Vagina (tissue), 2 donors: ENCODE measurements at places on chromosomes 11 and 22. TPM values are rescaled to one million over a fixed set of nuclear protein-coding genes. Genes with fewer than 3 reads are reported as not detected.

The KLHL35 gene
- not detected for total RNA-seq

DNA sequence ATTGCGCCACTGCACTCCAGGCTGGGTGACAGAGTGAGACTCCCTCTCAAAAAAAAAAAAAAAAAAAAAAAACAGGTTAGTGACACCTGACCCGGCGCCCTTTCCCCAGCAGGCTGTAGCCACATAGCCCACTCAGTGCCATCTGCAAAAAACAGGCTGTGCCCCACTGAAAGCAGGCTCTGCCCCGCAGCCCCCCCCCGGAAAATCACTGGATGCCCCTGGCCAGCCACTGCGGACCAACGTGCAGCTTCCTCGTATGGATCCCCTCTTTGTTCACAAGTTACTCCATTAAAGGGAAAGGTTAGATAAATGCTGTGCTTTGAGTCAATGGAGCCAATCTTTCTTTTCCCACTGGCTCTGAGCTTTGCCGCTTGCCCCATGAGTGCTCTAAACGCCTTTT is 660.3 kb downstream of the TBC1D22A start:
- no peaks in the 10 kb centered on the region for H3K4me1 ChIP-seq
- no peak overlapping the region for H3K27ac ChIP-seq
- DNase-seq, result peak; percentile 58
- no peaks in the 10 kb centered on the region for H3K36me3 ChIP-seq
- H3K27me3 ChIP-seq, result no peaks in the 10 kb centered on the region
- no peak overlapping the region for H3K4me3 ChIP-seq

DNA sequence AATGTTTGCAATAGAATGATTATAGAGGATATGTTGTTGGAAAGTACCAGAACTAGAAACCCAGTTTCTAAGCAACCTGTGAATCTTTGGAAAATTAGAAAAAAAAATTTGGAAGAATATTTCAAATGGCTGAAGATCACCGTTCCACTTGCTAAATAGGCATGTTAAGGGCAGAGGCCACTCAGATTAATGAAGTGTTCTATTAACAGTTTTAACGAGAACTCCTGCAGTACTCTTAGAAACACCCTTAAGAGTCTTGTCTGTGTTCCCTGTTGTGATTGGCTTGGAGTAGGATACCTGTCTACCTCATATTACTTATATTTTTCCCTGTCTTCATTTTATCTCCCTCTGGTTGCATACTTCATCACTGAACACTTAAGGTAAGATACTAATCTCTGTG is 4.6 kb downstream of the C11orf54 start:
- H3K4me1 ChIP-seq, result no peaks in the 10 kb centered on the region
- no peaks in the 10 kb centered on the region for H3K27me3 ChIP-seq
- no peak overlapping the region for H3K27ac ChIP-seq

GRCh38 chr11:88405853-88406252 is 68.3 kb upstream of the CTSC start:
- no peaks in the 10 kb centered on the region for H3K27me3 ChIP-seq
- no peak overlapping the region for H3K27ac ChIP-seq
- H3K36me3 ChIP-seq, result no peaks in the 10 kb centered on the region
- peaks cover 15% of the 10 kb centered on the region for H3K4me1 ChIP-seq
